ENCODE measurements at places on chromosomes 2 and 18.

DNA sequence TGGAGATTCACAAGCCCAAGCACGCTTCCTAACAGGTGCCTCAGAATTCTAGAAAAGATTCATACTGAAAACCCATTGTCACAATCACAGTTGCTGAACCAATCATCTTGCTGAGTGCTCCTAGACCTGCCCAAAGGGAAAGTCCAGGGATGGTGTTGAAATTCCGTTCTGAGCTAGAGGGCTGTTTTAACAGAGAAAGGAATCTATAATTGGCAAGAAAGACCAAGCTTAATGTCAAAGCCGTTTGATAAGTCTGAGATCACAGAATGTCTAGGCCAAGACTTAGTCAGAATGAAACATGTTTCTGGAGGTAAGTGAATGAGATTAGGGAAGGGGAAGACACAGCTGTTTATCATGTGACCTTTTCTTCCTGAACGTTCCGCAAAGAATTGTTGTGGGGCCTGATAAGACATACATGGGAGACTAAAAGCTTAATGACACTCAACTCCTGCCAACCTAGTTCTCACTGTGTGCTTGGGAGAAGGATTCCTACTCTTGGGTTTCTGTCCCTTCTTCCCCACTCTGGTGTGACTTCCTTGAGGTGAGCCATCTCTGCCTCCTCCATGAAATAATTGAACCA lies 27.5 kb downstream of the PMAIP1 start:
- no peak for DNase-seq

DNA sequence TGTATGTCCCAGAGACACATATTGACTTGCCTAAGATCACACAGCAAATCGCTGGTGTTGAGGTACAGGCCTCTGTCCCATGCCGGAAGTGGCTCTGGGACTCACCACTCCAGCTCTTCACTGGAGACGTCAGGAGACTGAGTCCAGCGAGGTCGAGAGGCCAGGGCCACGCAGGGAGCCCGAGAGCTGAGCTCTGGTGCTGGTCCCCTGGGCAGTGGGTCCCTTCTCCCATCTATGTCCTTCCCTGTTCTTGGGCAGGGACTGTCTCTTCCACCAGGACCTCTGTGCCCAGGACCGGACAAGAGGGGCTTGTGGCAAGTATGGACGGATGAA lies 62.4 kb upstream of the TWIST2 start:
- DNase-seq: no peak

DNA sequence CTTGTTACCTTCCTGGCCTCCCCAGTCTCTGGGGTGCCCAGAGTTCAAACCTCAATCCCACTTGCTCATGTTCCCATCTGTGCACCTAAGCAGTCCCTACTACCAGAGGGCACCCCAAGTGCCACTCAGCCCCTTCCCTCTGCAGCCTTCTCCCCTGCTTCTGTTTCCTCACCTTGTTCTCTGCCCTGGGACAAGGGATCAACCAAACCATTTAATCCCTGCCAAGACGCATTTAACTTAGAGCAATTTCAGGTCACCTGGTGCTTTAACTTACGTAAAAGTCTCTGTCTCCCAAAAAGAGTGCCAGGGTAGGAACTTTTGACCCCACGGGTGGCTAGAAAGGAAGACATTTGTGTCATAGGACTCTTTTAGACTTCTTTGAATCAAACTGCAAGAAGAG lies 67.2 kb downstream of the SRD5A2 start:
- no peak for DNase-seq

GRCh38 chr2:139836769-139837168 lies 1056.6 kb upstream of the NXPH2 start:
- DNase-seq: no peak

DNA sequence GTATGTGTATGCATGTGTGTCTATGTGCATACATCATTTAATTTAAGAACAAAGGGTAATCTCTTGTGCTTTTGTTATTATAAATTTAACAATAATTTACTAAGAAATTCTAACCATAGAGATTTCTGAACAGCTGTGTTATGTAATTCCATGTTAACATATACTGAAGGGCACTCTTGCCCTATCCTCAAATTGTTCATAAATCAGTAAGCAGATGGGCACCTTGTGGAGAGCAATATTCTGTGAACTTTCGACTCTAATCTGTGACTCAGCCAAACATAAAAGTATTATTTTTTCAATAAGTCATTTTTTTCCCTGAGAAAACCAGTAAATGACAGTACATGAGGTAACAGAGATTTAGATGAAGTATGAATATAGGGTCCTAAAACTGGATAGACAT lies 938.3 kb upstream of the CRIM1 start:
- no peak for DNase-seq

DNA sequence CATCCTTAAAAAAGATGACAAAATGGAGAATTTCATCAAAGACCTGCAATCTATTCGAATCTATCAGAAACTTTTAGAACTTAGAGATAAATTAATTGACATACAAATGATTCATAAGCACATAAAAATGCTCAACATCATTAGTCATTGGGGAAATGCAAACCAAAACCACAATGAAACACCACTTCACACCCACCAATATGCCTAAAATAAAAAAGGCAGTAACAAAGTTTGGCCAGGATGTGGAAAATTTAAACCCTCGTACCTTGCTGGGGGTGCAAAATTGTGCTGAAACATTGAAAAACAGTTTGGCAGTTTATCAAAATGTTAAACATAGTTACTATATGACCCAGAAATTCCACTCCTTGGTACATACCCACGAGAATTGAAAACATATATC lies 11.5 kb upstream of the EIF2AK3 start:
- peak; percentile 14 for DNase-seq

DNA sequence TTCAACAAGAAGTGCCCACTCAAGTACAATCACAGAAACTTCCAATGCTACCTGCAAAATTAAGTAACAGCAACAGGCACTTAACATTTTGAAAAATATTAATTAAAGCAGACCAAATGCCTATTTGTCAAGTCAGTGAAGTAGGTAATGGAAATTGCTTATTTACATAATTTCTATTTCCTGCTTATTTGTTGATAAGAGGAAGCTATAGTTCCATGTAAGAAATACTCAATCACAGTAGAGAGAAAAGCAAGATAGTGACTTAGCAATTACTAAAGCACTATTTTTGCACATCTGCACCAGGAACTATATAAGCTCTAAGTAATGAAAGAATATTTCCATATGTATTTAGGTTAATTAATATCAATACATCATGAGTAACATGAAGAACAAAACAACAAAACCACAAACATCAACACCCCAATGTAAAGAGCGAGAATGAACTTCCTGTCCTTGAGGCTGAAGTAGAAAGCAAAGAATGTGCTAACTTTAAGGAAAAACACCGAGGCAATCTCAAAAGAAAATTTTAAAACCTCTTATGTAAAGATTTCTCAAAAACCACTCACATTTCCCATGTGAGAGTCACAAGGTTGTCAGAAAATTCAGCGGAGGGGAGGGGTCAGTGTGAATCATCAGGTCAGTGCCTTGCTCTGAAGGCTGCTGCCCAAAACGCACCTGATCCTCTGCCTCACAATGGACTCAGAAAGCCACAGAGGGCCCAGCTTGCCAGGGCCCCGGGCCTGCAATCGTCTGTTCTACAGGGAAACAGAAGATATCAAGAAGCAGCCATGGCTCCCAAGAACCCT lies 12.5 kb downstream of the NPC1 start:
- no peak for DNase-seq

GRCh38 chr2:241939541-241939940 lies 70.0 kb downstream of the RTP5 start:
- DNase-seq: no peak

DNA sequence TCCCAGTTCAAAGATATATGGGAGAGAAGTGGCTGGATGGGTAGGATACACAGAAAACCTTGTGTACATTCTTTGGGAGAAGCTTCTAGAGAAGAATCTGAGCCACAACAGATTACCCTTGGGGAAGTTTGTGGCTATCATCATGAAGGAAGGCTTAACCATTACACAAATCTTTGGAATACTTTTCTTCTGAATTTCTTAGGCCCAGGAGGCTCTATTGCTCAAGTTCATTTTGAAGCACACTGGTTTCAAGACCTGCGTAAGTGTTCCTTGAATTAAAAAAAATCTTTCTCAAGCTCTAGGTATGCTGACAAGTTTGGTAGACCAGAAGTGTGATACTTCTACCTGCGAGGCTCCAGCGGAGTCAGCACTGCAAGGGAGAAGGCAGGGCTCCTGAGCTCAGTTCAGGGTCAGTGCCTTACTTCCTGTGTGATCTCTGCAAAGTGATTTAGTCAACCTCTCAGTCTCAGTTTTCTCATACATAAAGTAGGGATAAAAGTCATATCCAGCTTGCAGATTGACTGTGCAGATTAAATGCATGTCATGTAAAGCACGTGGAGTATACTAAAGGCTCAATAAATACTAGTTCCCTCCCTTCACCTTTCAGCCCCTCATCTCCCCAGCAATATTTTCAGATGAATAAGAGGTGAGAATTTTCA lies 438.6 kb downstream of the DLGAP1 start:
- DNase-seq: no peak

GRCh38 chr2:120677696-120678247 lies 57.9 kb upstream of the GLI2 start:
- DNase-seq: no peak

- no peak for DNase-seq
Measured at GRCh38 chr2:158825021-158825420, 29.9 kb downstream of the DAPL1 start.

DNA sequence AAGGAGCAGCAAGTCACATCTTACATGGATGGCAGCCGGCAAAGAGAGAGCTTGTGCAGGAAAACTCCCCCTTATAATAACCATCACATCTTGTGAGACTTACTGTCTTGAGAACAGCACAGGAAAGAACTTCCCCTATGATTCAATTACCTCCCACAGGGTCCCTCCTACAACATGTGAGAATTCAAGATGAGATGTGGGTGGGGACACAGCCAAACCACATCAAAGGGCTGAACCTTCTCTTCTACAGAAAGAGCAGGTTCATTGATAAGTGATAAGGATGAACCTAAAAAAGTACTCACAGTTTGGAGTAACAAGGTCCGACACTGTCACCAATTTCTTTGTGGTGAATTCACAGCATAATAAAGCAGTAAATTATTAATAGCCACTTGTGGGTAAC lies 422.2 kb upstream of the FSIP2 start:
- no peak for DNase-seq

DNA sequence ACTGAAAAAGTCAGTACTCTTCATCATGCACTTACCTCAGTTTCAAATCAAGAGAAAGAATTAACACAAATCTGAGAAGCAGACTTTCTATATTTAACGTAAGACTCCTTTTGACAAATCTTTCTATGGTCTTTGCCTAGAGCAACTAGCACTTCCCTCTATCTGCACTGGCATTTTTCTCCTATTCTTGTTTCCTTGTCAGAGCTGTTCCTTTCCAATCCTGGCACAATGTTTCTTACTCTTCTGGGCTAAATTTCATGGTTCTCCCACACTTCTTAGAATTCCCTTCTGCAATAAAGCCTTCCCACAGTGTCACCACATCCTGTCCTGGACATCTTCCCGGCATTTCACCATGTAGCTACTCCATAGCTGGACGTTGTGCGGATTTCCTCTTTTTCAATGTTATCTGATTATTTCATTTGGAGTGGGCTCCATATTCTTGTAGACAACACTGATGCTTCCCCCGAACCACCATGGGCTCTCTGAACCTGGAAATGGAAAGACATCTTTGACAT lies 144.7 kb upstream of the CTNNA2 start:
- no peak for DNase-seq

GRCh38 chr2:102704531-102704930 lies 57.3 kb upstream of the TMEM182 start:
- no peak for DNase-seq

DNA sequence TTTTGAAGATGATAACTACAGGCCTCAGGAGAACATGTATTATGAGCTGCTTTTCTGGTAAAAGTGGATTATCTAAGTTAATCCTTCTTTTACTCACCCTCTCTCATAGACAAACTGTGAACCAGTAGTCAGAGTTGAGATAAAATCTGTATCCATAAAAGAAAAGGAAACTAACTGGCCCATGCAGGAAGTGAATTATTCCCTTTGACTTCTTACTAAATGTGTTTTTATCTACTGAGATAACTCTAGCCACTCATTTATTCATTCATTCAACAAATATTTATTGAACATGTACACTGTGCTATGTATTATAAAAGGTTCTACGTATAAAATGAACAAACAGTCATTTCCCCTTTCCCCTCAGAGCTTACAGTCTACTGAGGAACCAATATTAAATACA lies 10.0 kb downstream of the WDR35 start:
- DNase-seq: no peak

DNA sequence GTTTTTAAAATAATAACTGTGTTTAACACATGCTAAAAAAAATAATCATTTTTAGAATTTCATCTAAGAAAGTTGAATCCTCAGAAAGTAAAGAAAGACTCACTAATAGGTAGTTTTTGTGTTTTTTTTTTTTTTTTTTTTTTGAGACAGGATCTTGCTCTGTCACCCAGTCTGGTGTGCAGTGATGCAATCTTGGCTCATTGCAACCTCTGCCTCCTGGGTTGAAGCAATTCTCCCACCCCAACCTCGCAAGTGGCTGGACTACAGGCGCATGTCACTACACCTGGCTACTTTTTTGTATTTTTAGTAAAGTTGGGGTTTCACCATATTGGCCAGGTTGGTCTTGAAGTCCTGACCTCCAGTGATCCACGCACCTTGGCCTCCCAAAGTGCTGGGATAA lies 7.1 kb downstream of the CKAP2L start:
- DNase-seq: no peak

- no peak for DNase-seq
Measured at GRCh38 chr2:205770577-205770976, 88.3 kb downstream of the NRP2 start.

DNA sequence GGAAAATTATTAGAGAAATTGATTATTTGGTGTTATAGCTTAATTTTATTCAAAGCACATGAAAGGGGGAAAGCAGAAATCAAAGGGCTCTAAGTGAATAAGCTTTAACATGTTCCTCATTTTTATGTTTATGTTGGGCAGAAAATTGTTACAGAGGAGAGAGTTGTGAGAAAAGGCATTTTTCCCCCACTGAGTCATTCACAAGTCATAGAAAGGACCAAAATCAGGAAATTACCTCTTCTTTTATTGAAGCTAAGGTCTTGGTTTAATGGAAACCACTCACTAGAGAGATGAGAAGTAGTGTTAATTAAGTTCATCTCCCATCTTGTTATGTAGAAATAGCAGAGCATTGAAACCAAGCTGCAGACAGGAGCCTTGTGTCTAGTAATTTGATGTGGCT lies 175.3 kb upstream of the THUMPD2 start:
- no peak for DNase-seq
